Stimulated activated CD8-positive, alpha-beta memory T cell treated with anti-CD3 and anti-CD28 coated beads, Interleukin-15, amount 100 ng/mL, for 24 hours (primary cell): ENCODE measurements at places on chromosomes 6 and 20.

DNA sequence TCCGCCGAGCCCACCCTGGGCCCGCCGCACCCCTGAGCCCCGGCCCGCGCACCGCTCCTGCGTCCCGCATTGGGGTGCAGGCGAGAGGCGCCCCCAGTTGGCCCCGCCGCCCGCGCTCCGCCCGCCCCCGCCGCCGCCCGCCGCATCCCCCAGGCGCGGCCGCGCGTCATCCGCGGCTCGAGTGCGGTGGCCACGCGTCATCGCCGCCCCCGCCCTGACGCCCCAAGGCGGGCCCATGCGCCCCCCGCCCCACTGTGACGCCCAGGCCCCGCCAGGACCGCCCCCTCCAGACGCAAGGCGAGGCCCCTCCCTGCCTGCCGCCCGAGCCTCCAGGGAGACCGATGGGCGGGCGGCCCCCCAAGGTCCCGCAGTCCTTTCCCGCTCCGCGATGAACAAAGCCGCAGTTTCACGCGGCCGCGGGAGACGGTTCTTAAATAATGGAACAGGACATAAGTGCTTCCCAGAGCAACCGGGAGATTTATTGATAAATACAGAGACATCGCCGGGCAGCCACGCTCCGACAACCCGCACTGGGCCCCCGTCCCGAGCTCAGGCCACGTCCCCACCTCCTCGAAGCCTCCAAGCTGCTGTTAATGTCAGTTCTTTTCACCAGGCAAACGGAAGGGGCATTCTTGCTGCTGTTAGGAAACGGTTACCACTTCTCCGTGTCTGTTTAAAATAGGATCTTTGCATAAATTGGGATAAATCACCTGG is at the start of gene ANKRD60:
Gene ANKRD60, minus strand, starts transcription at position 170 of the 714 bp plus-strand sequence. Its CDS starts 0 bp downstream, at position 170.
- no peak for DNase-seq

- DNase-seq, result no peak
Observed at GRCh38 chr20:15805154-15805553, 768.1 kb downstream of the KIF16B start.

DNA sequence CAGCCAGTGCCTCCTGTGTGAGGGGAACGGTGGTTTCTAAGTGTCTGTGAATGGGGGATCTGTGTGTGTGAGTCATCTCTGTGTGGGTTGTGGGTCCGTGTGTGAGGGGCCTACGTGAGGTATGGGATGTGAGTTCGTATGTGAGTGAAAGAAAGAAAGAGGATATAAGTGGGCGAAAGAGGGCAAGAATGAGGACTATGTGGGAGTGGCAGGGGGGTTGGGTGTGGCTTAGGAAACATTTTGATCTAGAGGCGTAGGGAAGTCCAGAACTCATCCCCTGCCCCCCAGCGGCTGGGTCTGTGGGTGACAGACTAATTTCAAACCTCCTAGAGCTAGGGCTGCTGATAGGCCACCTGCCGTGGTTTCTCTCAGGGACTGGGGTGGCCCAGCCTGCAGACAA is 35.5 kb downstream of the DHX35 start:
- peak; percentile 3 for DNase-seq

DNA sequence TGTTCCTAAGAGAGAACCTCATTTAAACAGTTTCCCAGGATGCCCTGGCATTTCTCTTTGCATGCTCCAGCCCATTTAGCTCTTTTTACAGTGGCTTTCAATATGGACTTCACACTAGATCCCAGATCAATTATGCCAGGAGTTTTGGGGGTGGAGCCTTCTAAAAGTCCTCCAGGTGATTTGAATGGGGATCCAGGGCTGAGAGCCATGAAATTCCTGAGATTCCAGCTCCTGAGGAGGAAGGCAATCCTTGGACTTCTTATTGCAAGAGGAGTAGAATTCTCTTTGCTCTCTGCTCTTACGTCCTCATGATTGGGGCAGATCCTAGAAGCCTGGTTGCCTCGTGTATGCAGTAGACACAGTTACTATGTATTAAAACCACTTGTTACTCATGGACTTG is 184.2 kb downstream of the DHX35 start:
- no peak for DNase-seq

DNA sequence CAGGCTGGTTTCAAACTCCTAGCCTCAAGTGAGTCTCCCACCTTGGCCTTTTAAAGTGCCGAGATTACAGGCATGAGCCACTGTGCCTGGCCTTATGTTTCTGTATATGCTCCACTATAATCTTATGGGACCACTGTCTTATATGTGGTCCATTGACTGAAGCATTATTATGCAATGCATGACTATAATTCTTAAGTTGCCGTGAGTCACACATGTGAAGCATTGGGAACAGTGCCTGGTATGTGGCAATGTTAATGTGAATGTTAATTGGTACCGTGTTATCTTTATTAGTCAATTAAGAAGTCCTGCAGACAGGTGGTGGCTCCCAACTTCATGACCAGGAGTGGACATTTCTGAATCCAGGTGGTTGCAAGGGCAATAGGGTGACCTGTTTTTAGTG is 14.7 kb upstream of the ASXL1 start:
- DNase-seq, result no peak

- no peak for DNase-seq
Observed at GRCh38 chr6:170473301-170473717, 79.8 kb downstream of the PSMB1 start.

GRCh38 chr6:107972413-107973096 is 14.5 kb upstream of the SEC63 start:
- no peak for DNase-seq

DNA sequence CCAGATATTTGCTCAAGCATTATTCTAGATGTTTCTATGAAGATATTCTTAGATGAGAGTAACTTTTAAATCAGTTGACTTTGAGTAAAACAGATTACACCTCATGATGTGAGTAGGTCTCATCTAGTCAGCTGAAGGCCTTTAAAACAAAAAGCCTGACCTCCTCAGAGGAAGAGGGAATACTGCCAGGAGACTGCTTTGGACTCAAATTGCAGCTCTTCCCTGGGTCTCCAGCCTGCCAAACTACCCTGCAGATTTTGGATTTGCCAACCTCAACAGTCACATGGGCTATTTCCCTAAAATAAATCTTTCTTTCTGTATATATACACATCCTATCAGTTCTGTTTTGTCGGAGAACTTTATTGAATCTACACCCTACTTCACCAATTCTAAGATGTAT is 182.5 kb upstream of the TENT5A start:
- no peak for DNase-seq

DNA sequence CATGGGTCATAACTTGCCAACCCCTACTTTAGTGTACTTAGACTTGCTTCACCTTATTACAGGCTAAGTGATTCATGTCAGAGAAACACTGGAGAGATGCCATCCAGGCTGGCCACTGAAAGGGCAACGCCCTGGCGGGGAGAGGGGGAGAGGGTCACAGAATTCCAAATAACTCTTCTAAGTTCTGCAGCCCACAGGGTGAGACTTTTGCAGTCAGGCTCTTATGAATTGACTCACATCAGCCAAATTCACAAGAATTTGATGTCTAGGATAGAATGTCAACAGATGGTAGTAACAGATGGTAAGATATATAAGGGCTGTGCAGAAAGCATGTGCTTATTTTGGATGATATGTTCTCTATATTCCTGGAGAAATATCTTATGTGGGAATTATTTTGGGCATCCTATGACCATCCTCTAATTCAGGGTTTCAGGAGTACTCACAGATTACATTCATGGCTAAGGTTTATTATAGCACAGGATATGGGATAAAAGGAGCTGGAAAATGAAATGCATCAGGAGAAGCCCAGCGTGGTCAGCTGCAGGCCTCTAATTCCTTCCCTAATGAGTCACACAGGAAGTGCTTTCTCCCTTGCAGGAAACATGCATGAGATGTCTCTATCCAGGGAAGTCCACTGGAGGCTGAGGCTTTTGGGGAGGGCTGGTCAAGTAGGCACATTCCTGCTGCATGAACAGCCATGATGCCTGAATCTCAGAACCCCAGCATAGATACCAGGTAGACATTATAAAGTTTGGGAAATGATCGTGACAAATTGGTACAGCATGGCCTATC is 58.7 kb upstream of the RIN2 start:
- no peak for DNase-seq

DNA sequence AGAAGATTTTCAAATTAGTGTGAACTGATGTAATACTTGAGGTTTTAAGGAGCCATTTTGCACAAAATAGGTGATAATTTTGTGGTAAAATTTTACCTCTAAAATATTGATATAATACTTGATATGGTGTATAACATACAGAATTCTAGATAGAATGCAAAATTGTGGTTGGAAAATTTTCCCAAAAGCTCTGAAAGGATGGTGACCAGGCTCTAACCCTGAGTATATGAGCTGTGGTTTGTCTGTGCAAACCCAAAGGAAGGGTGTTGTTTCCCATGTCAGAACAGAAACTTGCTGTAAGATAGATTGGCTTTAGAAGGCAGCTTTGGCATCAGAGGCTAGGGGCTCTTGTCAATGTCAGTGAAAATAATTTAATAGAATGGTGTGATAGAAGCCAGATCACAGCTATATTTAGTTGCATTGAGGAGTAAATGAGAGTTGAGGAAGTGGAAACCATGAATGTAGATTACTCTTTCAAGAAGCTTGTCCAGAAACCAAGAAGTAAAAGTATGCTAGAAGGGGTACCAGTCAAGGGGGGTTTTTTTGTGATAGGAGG is 257.7 kb downstream of the FARS2 start:
- no peak for DNase-seq

DNA sequence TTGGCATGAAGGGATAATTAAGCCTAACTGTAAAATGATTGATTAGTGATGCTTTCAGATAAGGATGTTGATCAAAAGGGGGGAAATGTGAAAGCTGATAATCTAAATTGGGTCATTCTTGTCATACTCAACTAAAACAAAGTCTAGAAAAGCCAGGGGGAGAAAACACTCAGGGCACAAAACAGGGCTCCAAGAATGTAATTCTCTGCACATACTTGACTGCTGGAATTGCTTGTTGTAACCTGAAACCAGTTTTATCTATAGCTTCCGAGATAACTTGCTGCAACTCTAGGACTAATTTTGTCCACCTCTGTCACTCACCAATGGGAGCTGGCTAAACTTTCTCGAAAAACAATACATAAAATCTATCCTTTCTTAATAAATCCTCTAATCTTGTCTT is 310.3 kb downstream of the CLVS2 start:
- DNase-seq, result no peak

- no peak for DNase-seq
Observed at GRCh38 chr6:39428152-39428551, 105.7 kb upstream of the KCNK16 start.

DNA sequence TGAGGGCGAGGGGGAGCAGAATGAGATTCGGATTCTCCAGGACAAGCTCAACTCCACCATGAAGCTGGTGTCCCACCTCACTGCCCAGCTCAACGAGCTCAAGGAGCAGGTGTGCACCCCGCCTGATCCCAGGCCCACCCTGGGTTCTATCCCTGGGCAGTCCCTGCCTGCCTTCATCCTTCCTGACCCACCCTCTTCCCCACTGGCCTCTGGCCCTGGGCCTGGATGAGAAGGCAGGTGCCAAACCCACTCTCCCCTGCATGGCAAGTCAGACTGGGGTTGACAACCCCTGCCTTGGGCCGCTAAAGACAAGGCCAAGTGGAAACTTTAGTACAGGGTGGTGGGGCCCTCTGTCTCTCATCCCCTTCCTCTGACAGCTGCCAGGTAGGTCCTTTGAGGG is 16.5 kb downstream of the UQCC2 start:
- DNase-seq, result no peak

GRCh38 chr6:146551545-146551944 is 7.9 kb downstream of the RAB32 start:
- DNase-seq, result no peak

- DNase-seq, result no peak
Observed at GRCh38 chr6:163573503-163574179, 159.1 kb downstream of the QKI start.

- DNase-seq, result no peak
Observed at GRCh38 chr6:170497841-170498301, 55.2 kb downstream of the PSMB1 start.

- no peak for DNase-seq
Observed at GRCh38 chr6:157235600-157236039, 87.7 kb downstream of the TMEM242 start.

- no peak for DNase-seq
Observed at GRCh38 chr20:16397086-16397485, 176.2 kb downstream of the KIF16B start.

- no peak for DNase-seq
Observed at GRCh38 chr6:17987697-17988421, 424 bp upstream of the KIF13A start.

- no peak for DNase-seq
Observed at GRCh38 chr20:44235702-44236101, 11.4 kb upstream of the GDAP1L1 start.

DNA sequence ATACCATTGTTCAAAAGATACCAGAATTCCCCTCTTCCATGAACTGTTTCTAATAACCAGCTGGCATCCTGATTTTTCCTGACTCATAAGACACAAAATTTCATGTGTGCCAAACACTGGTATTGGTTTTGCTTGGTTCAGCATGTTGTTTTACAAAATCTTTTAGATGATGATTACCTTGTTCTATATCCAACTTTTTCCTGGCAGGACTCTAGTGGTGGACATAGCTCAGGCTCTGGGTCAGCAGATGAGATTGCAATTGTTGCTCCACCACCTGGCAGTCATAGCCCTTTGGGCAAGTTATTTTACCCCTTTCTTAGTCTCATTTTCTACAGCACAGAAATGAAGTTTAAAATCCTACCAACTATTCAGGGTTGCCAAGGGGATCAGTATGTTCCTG is 6.2 kb downstream of the TRIM38 start:
- DNase-seq, result no peak

DNA sequence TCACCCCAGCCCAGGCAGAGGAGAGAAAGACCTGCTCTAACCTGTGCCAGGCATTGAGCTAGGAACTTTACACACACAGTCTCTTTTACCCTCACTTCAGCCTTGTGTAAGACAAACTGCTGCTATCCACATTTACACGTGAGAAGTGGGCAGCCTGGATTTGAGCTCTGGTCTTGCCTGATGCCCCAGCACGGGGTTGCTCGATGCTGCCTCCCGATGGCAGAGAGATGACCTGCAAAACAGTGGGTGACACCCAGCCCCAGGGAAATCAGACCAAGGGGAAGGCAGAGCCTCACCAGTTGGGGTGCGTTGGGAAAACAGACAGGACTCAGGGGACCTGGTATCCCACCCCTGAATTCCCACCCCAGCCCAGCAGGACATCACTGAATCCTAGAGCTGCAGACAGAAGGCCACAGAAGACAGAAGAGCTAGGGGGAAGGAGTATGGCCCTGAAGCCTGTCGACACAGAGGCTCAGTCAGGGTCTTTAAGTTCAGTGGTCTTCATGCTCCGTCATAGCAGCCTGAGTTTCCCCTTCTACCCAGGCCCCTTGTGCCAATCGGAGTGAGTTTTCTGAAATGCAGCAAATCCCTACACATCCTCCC is 990 bp downstream of the BPI start:
- DNase-seq, result no peak

DNA sequence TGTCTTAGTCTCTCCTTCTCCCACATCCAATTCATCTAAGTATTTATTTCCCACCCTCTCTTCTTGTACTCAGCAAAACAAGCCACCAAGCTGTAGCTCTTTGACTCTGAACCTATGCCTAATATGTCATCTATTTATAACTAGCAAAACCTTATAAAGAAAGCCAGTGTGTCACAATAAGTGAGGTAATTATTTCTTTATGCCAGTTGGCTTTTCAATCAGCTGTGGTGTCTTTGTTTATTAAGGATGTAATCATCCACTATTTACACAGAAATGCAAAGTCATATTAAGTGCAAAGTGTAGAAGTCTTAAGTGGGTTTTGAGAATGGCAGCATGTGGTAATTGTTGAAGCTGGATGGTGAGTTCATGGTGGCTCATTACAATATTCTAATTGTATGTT is 215.2 kb upstream of the HTR1E start:
- no peak for DNase-seq

GRCh38 chr6:137015943-137016342 is 28.8 kb downstream of the IL20RA start:
- no peak for DNase-seq

GRCh38 chr6:130923350-130923749 is 96.1 kb downstream of the SMLR1 start:
- no peak for DNase-seq
